Right renal pelvis (tissue), 4 donors: ENCODE measurements at places on chromosomes 2 and 18.
A peak's percentile ranks its signal among the peaks of the same experiment; 100 is the strongest.

DNA sequence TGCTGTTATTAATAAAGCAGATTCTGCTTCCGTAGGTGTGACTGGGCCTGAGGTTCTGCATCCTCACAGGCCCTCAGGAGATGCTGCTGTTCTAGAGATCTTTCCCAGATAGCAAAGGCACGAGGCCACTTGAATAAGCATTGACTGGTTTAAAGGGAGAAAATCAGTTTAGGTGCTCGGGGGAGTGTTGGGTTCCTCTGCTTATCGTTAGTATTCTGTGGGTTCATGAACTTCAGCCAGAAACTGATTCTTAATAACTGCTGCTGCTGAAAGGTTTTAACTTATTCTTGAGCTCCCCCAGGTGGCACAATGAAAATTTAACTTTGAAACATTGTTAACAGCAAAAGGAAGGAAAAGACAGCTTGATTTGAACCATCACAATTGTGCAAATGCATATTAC is 56.9 kb downstream of the ITGA6 start:
- no peak for DNase-seq

DNA sequence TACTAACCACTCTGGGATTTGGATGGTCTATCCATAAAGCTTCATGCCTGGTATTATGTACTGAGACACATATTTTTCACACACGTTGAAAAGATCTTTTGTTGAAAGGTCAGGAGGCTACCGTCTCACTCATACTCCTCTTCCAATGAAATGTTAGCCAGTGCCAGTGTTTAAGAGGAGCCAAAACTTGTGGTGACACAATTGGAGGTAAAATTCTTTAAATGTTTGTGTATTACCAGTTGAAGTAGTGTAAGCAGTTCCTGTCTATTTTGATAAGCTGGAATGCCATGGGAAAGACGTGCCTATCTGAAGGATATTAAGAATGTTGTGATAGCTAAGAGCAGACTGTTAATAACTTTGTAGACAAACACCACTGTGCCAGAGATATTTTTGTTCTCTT is 32.1 kb downstream of the MARCHF7 start:
- DNase-seq: no peak

DNA sequence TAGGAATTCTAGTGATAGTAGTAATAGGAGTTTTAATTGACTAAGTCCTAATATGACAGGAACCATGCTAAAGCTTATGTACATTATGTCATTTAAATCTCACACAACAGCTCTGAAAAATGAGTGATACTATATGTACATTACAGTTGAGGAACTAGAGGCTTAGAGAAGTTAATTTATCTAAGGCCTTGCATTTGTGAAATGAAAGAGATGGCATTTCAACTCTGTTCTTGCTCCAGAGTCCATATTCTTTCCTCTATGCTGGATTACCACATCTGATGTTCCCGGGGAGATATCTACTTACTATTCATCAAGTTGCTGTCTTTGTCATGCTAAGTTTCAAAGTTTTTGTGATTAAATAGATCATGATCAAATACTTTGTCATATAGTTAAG is 5.7 kb downstream of the AGPS start:
- DNase-seq: no peak

DNA sequence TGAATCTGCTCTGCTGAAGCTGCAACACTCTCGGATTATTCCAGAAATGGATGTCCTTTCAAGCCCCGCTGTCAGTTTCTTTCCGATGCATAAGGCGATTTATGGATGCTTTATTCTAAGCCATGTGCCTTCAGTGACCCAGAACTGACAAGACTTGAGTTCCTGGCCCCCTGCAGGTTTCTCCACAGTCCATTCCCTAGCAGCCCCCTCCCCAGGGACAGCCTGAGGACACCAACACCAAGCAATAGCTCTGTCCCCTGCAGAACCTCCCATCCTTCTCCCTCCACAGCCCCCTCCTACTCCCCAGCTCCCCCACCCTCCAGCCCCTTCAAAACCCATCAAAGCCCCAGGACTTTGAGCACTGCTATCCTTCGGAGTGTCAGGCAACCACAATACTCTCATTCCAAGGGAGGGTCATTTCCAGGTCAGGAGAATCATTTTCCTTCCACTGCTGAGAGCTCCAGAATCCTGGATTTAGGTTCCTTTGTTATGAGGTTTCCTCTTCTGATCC is 24.6 kb upstream of the SPP2 start:
- DNase-seq: peak; percentile 22

- DNase-seq: no peak
These were observed 278.5 kb downstream of the FBXO15 start for GRCh38 chr18:73869182-73869581.

DNA sequence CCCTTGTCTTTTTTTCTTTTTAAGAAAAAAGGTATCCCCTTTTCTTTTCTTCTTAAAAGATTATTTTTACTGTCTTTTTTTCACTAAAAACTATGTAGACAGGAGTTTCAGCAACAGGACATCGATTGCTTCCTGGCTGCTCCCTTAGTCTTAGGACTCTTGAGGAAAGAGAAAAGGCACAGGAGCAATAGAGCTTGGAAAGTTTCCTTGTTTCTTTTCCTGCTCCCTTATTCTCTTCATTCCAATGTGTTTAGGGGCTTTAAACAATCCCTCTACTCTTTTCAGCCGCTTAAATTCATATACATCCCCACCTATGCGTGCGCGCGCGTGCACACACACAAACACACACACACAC is 225.9 kb upstream of the FBXO11 start:
- DNase-seq: no peak

- DNase-seq: no peak
These were observed 127.7 kb downstream of the DYSF start for GRCh38 chr2:71581026-71581425.

DNA sequence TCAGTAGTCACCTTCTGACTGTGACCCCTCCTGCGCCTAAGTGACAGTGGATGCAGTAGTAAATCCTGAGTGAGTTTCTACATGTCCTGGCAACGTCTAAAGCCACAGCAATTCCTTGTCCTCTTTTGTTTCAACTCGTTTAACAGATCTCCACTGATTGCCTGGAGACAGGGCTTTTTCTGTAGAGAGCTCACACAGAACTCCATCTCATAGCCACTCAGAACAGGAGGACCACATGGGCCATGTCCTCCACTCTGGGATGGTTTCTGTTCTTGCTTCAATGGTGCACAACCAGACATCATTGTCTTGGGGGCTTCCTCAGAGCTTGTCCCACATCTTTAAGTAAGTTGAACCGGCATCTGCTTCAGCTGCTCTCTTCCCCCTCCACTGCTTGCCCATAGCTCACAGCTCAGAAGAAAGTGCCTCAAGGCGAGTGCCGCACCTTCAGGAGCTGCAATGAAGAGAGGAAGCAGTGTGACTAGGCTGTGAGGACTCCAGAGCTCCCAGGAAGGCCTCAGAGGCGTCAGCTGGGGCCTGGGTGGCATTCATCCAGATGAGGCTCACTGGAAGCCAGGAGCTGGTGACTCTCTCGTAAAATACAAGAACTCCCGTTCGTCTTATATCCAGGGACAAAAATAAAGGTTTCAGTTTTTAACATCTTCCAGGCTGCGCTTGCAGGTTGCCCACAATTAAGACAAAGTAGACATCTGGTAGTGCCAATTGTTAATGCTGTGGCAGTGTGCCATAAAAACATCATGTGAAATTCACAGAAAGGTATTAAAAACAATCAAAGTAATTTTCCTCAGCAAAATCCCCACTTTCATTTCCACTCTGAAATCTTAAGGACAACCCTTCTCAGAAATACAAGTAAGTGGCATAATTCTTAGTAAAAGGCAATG is 37.3 kb downstream of the ST3GAL5 start:
- DNase-seq: no peak
